ENCODE measurements at places on chromosomes 3 and 15. TPM values are rescaled to one million over a fixed set of nuclear protein-coding genes. Genes with fewer than 3 reads are reported as not detected.

Gene NR1I2
- 0.16 TPM for total RNA-seq

GRCh38 chr3:98172621-98173020 is 6.1 kb downstream of the OR5H15 start:
- no peaks in the 10 kb centered on the region for H3K4me1 ChIP-seq
- no peaks in the 10 kb centered on the region for H3K36me3 ChIP-seq
- no peak for DNase-seq
- H3K27me3 ChIP-seq: no peaks in the 10 kb centered on the region
- no peak overlapping the region for H3K4me3 ChIP-seq

- peak overlapping the region; percentile 71 for H3K27ac ChIP-seq
- DNase-seq: peak; percentile 30
- H3K27me3 ChIP-seq: no peaks in the 10 kb centered on the region
- no peaks in the 10 kb centered on the region for H3K36me3 ChIP-seq
Measured at GRCh38 chr15:52464040-52464439, 64.6 kb downstream of the MYO5A start.

Gene CDC25A
- total RNA-seq: 0.56 TPM

Gene SPSB4
- total RNA-seq: not detected

- no peaks in the 10 kb centered on the region for H3K36me3 ChIP-seq
- no peak overlapping the region for H3K27ac ChIP-seq
- no peaks in the 10 kb centered on the region for H3K4me1 ChIP-seq
- no peaks in the 10 kb centered on the region for H3K27me3 ChIP-seq
- H3K4me3 ChIP-seq: no peak overlapping the region
Measured at GRCh38 chr3:65831733-65832425, 206.8 kb downstream of the MAGI1 start.

DNA sequence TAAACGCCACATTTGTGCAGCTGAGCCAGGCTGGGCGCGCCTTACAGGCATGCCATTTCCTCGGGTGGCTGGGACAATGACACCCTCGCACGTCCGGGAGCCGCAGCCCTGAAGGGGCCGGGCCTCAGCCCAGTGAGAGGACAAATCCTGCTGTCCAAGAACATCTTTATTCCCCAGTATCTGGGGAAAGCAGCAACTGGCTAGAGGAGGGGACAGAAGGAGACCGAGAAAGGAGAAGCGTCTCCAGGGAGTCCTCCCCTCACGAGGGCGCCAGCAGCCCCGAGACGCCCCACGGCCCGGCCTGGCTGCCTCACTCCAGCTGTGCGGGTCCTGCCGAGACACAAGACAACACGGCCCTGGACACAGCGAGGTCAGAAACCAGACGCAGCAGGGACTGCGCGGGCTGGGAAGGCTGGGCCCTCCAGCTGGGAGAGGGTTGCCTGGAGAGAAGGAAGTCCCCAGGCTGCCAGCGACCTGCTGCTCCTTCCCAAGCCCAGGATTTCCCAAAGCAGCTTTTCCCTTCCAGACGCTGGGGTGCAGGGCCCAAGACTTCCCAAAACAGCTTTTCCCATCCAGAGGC is 130.2 kb downstream of the CHSY1 start:
- DNase-seq: peak; percentile 13
- no peak overlapping the region for H3K27ac ChIP-seq
- no peaks in the 10 kb centered on the region for H3K36me3 ChIP-seq

Gene PDIA5
- total RNA-seq: 3.3 TPM

- H3K4me1 ChIP-seq: no peaks in the 10 kb centered on the region
- H3K4me3 ChIP-seq: no peak overlapping the region
Measured at GRCh38 chr15:43483297-43484128, 9.4 kb downstream of the TP53BP1 start.

Gene CPN2
- total RNA-seq: not detected

DNA sequence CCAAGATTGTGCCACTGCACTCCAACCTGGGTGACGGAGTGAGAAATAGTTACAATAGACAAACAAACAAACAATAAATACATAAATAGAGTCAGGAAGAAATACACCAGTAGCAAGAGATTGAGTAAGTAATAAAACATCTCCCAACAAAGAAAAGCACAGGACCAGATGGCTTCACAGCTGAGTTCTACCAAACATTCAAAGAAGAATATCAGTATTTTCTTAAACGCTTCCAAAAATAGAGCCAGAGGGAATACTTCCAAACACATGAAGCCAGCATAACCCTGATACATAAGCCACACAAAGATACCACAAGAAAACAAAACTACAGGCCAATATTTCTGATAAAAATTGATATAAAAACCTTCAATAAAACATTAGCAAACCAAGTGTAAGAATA is 30.7 kb upstream of the IGSF10 start:
- no peak overlapping the region for H3K4me3 ChIP-seq
- H3K27ac ChIP-seq: no peak overlapping the region
- no peaks in the 10 kb centered on the region for H3K27me3 ChIP-seq
- H3K4me1 ChIP-seq: no peaks in the 10 kb centered on the region
- H3K36me3 ChIP-seq: no peaks in the 10 kb centered on the region

Gene CATSPER2
- total RNA-seq: 6.5 TPM

DNA sequence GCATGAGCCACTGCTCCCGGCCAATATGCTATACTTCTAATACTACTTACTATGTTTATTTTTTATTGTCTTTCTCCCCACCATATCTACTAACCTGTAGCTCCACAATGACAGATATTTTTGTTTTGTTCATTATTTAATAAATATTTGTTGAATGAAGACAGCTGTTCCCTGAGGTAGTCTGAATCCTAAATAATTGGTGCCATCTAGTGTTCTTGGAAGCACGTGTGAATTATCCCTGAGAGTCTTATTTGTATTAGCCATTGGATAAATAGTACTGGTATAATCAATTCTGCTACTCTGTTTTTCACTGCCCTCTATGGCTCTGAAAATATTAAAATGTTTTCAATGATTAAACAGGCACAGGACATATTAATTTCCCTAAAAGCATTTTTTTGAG is 5.6 kb upstream of the APPL1 start:
- no peak overlapping the region for H3K27ac ChIP-seq
- no peak overlapping the region for H3K4me3 ChIP-seq
- H3K4me1 ChIP-seq: peaks cover under 1% of the 10 kb centered on the region
- H3K27me3 ChIP-seq: no peaks in the 10 kb centered on the region
- DNase-seq: no peak

Gene ANKRD63
- not detected for total RNA-seq

- H3K4me3 ChIP-seq: no peak overlapping the region
- H3K4me1 ChIP-seq: no peaks in the 10 kb centered on the region
- no peak for DNase-seq
- no peaks in the 10 kb centered on the region for H3K27me3 ChIP-seq
- no peak overlapping the region for H3K27ac ChIP-seq
Measured at GRCh38 chr3:141085343-141086070, 34.4 kb downstream of the SPSB4 start.

- H3K4me3 ChIP-seq: no peak overlapping the region
- H3K4me1 ChIP-seq: no peaks in the 10 kb centered on the region
- no peaks in the 10 kb centered on the region for H3K27me3 ChIP-seq
- no peak overlapping the region for H3K27ac ChIP-seq
- DNase-seq: no peak
- no peaks in the 10 kb centered on the region for H3K36me3 ChIP-seq
Measured at GRCh38 chr15:83991163-83991562, 244.4 kb upstream of the GOLGA6L4 start.

DNA sequence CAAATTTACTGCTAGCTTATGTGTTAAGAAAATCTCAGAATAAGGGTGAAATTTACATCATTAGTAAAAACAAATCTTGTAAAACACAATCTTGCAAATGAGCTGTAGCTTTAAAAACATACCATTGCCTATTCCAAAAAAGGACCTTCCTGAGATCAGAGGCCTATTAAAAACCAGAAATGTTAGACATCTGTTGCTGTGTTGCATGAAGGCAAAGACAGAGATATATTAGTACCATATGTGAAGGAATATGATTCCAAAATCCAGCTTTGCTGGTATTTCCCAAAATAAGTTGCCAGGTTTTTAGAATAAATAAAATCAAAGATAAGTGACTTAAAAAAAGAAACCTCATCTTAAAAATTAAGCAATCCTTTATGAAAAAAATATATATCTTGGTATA is 504.1 kb upstream of the CDIN1 start:
- H3K27me3 ChIP-seq: no peaks in the 10 kb centered on the region
- no peaks in the 10 kb centered on the region for H3K36me3 ChIP-seq
- no peak overlapping the region for H3K27ac ChIP-seq
- DNase-seq: no peak
- no peak overlapping the region for H3K4me3 ChIP-seq

GRCh38 chr3:195185583-195185982 is 85.4 kb downstream of the XXYLT1 start:
- no peak overlapping the region for H3K27ac ChIP-seq
- peaks cover 12% of the 10 kb centered on the region for H3K4me1 ChIP-seq
- no peak for DNase-seq
- no peaks in the 10 kb centered on the region for H3K27me3 ChIP-seq
- H3K36me3 ChIP-seq: no peaks in the 10 kb centered on the region
- no peak overlapping the region for H3K4me3 ChIP-seq

GRCh38 chr3:139560411-139560810 is 20.9 kb upstream of the RBP1 start:
- DNase-seq: no peak
- no peaks in the 10 kb centered on the region for H3K27me3 ChIP-seq
- no peak overlapping the region for H3K4me3 ChIP-seq
- H3K4me1 ChIP-seq: no peaks in the 10 kb centered on the region
- no peaks in the 10 kb centered on the region for H3K36me3 ChIP-seq

DNA sequence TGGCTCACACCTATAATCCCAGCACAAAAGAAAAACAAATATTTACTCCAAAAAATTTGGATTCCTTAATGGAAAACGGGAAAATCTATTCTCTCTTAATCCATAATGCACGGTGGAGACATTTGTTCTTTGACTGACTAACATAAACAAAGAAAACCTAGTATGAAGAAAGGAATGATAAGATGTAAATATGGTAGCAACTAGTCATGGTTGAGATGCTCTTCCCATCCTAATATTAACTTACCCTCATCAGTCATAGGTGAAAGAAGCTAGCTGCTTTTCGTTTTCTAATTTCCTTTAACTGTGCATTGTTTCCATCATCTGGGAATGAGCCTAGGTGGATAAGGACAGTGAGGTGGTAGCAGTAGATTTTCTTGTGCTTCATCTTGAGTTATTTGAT is 22.0 kb downstream of the MAP4 start:
- H3K27ac ChIP-seq: no peak overlapping the region
- no peaks in the 10 kb centered on the region for H3K27me3 ChIP-seq
- no peaks in the 10 kb centered on the region for H3K36me3 ChIP-seq
- no peaks in the 10 kb centered on the region for H3K4me1 ChIP-seq

DNA sequence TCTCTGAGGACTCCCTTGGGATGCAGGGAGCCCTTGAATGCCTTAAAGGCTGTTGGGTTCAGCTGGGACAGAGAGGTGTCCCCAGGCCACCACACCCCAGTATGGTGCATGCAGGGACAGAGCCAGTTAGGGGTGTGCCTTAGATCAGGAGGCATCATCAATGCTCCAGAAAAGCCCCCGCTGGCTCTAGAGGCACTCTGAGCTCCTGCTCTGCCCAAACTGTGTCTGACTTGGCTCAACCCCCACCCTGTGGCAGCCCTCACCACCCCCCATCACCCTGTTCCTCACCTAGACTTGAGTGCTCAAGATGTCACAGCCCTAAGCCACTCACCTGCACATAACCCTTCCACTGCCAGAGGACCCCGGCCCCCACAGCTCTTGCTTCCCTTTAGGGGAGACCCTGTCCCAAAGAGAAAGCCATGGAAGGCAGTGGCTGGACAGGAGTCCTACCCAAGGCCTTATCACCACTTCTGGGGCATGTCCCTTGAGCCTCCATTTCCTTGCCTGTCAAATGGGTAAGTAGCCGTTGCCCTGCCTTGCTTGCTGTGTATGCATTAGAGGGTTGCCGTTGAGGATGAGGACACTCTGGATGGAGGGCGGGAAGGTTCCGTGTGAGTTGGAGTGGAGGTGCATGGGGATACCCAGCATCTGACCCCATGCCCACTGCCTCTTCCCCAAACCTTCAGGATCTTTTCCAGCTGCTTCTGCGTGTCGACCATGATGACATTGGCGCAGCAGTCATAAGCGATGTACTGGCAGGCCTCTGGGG is 41.4 kb downstream of the ACSBG1 start:
- no peaks in the 10 kb centered on the region for H3K27me3 ChIP-seq
- H3K36me3 ChIP-seq: no peaks in the 10 kb centered on the region
- H3K4me1 ChIP-seq: no peaks in the 10 kb centered on the region
- no peak for DNase-seq

DNA sequence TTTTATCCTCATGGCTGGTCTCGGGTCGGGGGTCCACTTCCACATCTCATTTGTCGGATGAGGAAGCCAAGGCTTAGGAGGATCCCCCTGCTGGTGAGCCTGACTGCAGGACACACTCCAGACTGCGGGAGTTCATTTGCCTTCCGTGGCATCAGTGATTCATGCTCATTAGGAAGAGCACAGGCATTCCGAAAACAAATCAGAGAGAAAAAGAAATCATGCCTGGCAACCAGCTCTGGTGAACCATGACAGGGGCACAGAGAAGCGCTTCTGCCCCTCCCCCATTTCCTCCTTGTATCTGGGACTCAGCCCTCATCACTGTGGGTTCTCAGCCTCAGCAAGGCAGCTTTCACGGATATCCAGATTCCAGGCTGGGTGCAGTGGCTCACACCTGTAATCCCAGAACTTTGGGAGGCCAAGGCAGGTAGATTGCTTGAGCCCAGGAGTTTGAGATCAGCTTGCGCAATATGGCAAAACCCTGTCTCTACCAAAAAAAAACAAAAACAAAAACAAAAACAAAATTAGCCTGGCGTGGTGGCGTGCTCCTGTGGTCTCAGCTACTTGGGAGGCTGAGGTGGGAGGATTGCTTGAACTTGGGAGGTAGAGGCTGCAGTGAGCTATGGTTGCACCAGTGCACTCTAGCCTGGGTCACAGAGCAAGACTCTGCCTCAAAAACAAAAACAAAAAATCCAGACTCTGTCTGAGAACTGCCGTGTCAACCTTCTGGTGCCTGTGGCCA is 28.4 kb downstream of the IRAK2 start:
- peak; percentile 36 for DNase-seq
- no peak overlapping the region for H3K4me3 ChIP-seq
- H3K27me3 ChIP-seq: no peaks in the 10 kb centered on the region

Gene GOLGA8G
- total RNA-seq: 0.11 TPM

DNA sequence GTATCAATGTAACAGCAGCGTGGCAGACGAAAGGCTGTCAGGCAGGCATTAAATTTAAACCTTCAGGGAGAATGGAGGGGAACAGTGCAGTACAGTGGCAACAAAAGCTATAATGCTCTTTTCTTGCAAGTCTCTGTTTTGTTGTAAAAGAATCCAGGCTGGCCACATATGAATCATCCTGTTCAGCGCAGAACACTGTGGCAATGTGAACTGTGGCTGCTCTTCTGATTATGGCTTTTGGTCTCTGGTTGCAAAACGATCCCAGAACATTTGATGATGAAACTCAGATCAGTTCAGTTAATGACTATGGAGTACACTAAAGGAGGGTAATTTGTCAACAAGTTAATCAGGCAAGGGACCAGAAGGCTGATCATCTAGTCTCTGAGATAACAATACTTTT is 219.7 kb upstream of the SGO1 start:
- no peak for DNase-seq
- no peak overlapping the region for H3K27ac ChIP-seq
- no peak overlapping the region for H3K4me3 ChIP-seq
- H3K4me1 ChIP-seq: no peaks in the 10 kb centered on the region
- H3K36me3 ChIP-seq: no peaks in the 10 kb centered on the region

Gene FBN1
- 0.33 TPM for total RNA-seq

Measured in natural killer cell (primary cell).